ENCODE measurements at places on chromosomes 2 and 18. TPM values are rescaled to one million over a fixed set of nuclear protein-coding genes. Genes with fewer than 3 reads are reported as not detected.
A peak's percentile ranks its signal among the peaks of the same experiment; 100 is the strongest.

Gene ADD2
- 24.5 TPM for total RNA-seq

Gene DYNAP
- total RNA-seq = not detected

Gene ZNF521
- not detected for total RNA-seq

Gene CFAP65
- total RNA-seq = not detected

Gene TUBB6
- 11.5 TPM for total RNA-seq

Gene KCNF1
- not detected for total RNA-seq

DNA sequence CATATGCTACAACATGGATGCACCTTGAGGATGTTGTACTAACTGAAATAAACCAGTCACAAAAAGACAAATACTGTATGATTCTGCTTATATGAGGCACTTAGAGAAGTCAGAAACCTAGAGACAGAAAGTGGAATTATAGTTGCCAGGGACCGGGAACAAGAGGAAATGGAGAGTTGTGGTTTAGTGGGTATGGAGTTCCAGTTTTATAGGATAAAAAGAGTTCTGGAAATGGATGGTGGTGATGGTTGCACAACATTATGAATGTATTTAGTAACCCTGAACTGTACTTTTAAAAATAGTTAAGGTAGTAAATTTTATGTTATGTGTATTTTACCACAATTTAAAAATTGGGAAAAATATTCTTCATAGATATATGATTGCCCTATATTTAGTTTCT is 97.7 kb downstream of the DPP4 start:
- DNase-seq = no peak

DNA sequence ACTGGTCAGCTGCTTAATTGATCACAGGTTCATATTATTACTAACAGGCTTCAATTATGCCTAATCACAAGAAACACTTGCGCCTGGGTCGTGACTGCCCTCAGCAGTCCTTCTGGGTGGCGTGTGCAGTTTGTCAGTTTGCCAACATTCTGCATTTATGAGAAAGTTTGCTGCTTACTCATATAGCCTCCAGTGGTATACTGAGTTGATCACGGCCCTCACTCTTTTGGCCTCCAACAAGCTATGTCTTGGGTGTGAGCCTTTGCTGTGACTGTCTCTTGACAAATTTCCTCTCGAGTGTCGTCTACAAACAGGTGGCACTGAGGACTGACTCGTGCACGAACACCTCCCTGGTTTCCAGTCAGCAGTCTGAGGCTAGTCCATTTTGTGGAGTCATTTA is 27.3 kb downstream of the DCDC2C start:
- DNase-seq = no peak

DNA sequence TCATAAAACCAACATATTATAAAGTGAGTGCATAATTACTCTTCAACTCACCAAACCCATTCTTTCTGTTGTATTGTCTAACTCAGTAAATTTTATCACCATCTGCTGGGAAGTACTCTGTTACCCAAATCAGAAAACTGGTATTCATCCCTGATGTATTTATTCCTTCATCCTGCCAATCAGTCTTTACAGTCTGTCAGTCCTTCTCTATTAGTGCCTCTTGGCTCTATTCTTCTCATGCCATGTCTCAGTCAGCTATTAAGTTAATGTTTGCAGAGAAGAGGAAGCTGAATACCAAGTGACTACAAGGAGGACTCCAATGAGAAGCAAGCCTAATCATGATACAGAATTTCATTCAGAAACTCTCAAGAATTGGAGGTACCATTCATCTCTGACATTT is 631.2 kb downstream of the CPS1 start:
- DNase-seq = no peak

- DNase-seq = no peak
Observed at GRCh38 chr2:73972846-73973245, 11.9 kb upstream of the TET3 start.

- DNase-seq = no peak
Observed at GRCh38 chr2:147327613-147328012, 517.2 kb upstream of the ACVR2A start.

DNA sequence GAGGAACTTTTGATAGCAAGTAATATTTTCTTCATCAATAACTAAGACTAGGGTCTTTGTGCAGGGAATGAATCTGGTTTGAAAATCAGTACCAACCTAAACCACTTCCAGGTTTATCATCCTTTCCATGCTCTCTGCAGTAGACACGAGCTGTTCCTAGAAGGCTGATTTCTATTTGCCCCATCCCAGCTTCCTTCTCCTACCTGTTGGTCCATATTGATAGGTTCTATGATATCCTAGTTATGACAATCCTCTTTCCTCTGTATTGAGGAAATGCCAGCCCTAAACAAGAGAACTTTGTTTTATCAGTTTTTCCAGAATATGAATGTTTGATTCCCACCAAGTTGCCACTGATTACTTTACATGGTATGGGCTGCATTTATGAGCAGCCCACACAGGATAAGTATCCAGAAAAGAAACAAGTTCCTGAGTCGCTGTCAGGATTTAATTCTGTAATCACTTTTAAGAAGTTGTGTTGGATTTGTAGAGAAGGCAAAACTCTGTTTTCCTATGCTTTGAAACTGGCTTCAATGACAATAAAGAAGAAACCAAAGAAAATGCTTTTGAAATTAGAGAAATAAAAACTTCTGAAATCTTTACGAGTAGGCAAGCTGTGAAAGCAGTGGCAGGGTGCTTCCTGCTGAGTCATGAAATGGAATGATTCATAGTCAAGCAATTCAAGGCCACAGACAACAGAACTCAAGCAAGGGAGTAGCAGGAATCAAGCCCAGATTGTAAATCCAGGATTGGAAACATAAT is 37.3 kb upstream of the TANK start:
- DNase-seq = peak; percentile 43

DNA sequence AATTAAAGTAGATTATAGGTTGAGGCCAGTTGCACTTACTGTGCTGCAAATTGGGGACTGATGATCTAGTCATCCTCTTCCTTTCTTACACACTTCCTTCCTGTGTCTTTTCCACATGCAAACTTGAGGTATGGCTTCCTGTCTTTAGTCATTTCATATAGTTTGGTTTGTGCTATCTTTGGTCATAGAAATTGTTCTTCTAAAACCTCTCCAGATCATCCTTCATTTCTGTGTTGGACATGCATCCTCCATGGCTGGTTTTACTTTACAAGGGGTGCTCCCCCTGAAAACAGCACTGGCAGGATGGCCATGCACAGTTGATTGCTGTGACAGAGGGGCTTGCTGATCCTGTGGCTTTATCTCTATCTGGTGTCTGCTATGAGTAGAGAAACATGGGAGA is 36.5 kb downstream of the MGAT5 start:
- peak; percentile 35 for DNase-seq

GRCh38 chr2:20490300-20491181 is 43.7 kb downstream of the RHOB start:
- DNase-seq = no peak

GRCh38 chr2:102436323-102436722 is 13.4 kb downstream of the IL18RAP start:
- DNase-seq = peak; percentile 28

DNA sequence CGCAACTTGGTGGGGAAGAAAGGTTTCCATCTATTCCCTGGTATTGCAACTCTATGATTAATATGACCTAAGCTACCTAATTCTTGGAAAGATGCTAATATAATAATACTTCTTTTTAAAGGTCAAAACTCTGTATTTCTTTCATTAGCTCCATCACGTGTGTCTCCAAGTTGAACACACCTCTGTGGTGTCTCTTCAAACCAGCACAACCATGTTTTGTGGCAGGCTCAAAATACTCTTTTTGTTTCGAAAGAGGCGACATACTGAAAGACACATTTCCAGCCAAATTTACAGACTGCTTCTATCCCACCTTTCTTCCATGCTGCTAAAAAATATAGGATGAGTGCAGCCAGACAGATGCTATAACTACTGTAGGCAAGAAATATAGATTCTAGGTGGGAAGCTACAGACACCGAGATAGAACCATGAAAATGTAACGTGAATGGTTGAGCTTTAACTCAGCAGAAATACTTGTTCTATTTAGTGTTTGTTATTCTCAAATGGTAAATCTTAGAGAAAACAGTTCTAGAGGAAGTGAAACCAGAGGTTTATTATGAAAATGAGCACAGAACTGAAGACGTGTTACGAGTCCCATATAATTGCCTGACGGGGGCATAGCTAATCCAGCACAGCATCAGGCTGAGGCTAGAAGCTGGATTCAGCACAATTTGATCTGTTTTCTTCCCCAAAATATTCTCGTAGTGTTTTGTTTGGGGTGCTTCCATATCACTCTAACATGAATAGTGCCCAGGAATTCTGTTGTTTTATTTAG is 991.5 kb upstream of the FANCL start:
- DNase-seq = no peak

- no peak for DNase-seq
Observed at GRCh38 chr2:91839904-91840868, 3031.0 kb upstream of the TEKT4 start.

- DNase-seq = no peak
Observed at GRCh38 chr2:121211251-121211650, 73.8 kb downstream of the TFCP2L1 start.

- DNase-seq = no peak
Observed at GRCh38 chr2:121092095-121092494, 192.9 kb downstream of the TFCP2L1 start.

Data from activated CD8-positive, alpha-beta T cell treated with anti-CD3 and anti-CD28 coated beads for 36 hours (primary cell).